Vagina (tissue), 2 donors: ENCODE measurements at places on chromosomes 4 and X.

DNA sequence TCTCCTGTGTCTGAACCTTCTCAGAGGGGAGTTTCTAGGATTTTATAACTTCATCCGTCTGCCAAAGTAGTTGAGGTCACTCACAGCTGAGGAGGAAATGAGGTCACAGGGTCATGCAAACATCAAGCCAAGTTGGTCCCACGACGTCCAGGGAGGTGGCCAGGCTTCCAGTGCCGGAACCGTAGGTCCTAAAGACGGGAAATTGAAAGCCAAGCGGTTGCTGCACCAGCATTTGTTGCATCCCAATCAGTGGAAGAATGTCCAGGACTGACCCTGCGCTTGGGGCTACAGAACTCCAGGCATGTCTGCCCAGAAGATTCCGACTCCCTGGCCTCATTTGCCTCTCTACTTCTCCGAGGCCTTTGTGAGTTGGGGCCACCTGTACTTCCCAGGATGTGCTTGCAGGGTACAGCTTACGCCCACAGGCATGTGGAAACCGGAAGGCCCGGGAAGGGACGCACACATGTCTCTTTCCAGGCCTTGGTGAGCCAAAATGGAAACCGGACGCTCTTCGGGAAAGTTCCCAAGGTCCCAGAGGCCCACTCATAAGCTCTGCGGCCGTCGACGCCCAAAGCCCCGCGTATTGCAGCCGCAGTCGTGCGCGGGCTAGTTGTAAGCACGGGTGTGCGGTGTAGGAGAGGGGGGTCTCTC, 9.3 kb downstream of the PRDM8 start:
- no peak for DNase-seq

GRCh38 chr4:75643651-75644050, 13.3 kb upstream of the CDKL2 start:
- no peak for DNase-seq

- no peak for DNase-seq
These were observed 3.6 kb downstream of the DCTD start for GRCh38 chr4:182913621-182914020.

GRCh38 chr4:149120331-149121022, 678.3 kb upstream of the NR3C2 start:
- no peak for DNase-seq

GRCh38 chrX:133965321-133965720, 20.1 kb downstream of the GPC3 start:
- DNase-seq, result no peak

DNA sequence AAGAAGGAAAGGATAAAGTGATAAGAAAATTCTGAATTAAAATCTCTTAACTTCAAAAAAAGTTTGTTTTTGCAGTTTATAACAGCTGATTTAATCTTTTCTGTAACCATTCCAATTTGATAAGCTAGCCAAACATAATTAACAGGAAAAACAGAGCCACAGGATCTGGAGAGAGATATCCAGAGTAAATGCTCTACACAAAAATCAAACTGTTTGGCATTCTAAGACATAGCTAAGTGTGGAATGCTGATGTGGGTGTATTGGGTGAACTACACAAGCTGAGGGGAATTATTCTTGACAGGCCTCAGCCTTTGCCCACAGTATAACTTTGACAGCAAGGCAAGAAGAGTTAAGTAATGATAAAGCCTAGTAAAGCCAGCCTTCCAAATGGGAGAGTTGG, 184.8 kb downstream of the GABRG1 start:
- DNase-seq, result no peak
